Stimulated activated CD4-positive, alpha-beta T cell treated with anti-CD3 and anti-CD28 coated beads, Interleukin-4, amount 100 ng/mL, for 4 hours (primary cell): ENCODE measurements at places on chromosomes 2 and 18.

DNA sequence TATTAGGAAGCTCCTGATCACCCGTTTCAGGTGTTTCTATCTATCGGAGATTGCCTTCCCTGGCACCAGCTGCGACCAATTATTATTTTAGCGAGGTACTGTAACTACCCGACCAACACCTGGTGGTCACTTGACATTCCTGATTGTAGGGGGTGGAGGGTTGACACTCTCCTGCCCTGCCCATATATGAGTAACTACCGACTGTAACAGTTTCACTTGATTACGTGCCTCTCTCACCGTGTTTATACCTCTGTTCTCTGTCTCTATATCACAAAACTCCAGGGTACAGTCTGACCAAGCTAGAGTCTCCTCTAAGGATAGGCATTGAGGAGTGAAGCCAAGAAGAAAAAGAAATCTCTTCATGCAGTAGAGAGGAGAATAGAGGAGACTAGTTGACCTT, 268.0 kb upstream of the LRATD1 start:
- no peak for DNase-seq

- DNase-seq = no peak
These were observed 12.7 kb downstream of the USP39 start for GRCh38 chr2:85628658-85629057.

- DNase-seq = no peak
These were observed 48.6 kb downstream of the KLHL14 start for GRCh38 chr18:32724071-32724749.

DNA sequence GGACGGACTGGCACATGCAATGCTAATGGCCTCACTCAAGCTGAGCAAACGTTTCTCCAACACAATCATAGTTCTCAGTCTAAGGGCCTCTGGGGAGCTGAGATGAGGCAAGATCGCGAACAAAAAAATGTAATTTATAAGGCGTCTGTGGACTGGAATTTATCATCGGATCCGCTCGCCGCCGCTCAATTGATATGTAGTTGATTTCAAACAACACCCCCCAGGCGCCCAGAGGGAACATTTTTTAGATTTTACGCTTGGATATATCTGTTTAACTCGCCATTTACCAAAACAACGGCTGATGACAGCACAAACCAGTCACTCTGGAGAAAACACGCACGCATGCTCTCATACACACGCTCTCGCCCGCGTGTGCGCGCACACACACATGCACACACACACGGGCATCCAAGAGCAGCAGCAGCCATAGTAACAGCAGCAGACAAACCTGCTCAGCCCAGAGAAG, 335.8 kb downstream of the SMAD2 start:
- DNase-seq = no peak

GRCh38 chr2:141242008-141242407, 888.8 kb downstream of the LRP1B start:
- no peak for DNase-seq

DNA sequence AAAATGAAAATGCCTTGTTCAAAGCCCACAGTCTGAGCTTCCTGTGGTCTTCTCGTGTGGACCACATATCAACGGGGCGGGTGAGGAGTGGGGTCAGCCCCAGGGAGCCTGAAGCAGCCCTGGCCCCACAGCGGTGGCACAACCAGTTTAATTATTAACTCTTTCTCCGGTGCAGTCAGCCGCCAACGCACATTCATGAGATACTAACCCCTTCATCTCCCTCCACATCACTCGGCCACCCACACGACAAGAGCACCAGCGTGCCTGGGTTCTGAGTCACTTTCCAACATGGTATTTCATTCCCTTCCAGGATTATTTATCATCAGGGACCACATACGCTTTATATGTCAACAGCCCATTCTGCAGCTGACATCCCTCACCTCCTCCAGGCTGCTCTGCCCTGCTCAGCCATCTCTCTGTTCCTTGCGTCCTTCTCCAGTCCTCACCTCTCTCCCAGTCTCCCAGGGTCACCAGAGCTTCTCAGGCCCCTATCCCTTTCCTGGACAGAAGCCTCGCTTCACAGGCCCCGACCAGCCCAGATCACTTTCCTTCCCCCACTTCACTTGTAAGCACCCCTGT, 48.0 kb upstream of the ID2 start:
- DNase-seq = no peak

GRCh38 chr2:229669841-229670240, 44.5 kb downstream of the DNER start:
- DNase-seq = no peak
